ENCODE measurements at places on chromosomes 2 and 18. TPM values are rescaled to one million over a fixed set of nuclear protein-coding genes. Genes with fewer than 3 reads are reported as not detected.
A peak's percentile ranks its signal among the peaks of the same experiment; 100 is the strongest.

OTOF gene
- total RNA-seq, result not detected

GRCh38 chr2:146642066-146642465 is 1202.8 kb upstream of the ACVR2A start:
- DNase-seq, result no peak

NGEF gene
- total RNA-seq, result 34.4 TPM

CRYBA2 gene
- 6.9 TPM for total RNA-seq

GRCh38 chr2:64534363-64534762 is 10.2 kb downstream of the AFTPH start:
- no peak for DNase-seq

DNA sequence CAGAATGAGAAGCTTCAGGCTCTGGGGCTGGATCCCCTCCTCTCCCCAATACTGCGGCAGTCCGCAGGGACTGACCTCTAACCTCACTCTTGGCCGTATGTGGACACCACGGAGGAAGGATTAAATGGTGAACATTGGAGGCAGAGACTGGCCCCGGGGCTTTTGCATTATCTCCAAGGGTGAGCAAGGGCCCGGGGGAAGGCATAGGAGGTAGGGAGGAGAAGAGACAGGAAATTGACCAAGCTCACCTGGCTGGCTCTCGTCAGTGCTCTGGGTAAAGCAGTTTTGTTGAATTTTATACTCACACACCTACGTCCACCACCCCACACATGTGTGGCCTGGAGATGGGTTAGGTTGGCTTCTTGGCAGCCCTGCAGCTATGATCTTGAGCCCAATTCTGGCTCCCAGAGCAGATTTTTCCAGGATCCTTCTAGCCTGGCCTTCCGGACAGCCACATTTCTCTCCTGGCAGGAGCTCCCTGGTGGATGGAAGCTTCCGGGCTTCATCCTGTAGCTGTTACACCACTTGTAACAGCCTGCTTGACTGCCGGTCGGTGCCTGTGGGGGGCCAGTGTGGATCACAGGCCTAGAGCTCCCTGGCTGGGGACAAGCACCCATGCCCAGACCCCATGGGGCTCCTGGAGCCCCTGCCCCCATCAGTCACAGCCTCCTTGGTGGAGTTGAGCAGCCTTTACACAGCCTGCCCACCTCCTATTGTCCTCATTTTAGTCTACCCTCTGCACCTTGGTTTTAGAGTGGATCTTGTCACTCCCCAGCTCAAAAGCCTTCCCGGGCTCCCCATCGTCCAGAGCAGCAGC is 7.6 kb downstream of the ITM2C start:
- DNase-seq, result peak; percentile 32

DNA sequence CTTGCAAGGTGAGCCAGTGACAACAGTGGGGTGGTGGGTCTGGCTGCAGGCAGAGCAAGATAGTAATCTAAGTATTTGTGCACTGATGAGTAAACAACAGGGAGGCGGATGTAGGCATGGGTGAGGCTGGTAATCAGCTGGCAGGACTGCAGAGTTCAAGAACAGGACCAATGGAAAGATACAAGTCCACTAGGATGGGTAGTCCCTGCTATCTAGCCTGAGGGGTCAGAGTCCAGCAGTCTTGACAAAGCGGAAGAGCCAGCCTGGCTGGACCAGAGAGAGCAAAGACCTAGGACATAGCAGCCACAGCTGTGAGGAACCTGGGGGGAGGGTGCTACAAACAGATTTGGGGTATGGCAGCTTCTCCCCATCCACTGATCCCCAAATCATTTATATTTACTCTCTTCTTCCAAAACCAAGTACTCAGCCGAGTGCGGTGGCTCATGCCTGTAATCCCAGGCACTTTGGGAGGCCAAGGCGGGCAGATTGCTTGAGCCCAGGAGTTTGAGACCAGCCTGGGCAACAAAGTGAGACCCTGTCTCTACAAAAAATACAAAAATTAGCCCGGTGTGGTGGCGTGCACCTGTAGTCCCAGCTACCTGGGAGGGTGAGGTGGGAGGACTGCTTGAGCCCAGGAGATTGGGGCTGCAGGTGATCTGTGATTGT is 25.9 kb downstream of the VIL1 start:
- DNase-seq, result peak; percentile 78

- no peak for DNase-seq
These were observed 98.8 kb downstream of the RHBDD1 start for GRCh38 chr2:226934546-226935201.

IL1R2 gene
- 77.7 TPM for total RNA-seq

DNA sequence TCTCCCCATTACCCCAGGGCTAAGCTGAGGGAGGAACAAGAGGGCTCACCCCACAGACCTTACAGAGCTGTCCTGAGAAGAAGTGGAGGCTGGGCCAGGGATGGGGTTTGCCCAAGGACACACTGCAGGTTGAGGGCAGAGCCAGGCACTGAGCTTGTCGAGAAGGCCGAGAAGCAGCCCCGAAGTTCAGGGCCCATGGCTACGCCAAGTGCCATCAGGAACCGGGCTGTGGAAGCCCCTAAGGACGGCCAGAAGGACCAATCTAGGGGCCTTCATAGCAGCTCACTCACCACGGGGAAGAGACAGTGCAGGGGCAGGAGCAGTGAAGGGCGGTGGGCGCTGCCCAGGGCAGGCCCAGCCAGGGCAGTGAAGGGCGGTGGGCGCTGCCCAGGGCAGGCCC is 18.6 kb upstream of the AGXT start:
- DNase-seq, result no peak

DNA sequence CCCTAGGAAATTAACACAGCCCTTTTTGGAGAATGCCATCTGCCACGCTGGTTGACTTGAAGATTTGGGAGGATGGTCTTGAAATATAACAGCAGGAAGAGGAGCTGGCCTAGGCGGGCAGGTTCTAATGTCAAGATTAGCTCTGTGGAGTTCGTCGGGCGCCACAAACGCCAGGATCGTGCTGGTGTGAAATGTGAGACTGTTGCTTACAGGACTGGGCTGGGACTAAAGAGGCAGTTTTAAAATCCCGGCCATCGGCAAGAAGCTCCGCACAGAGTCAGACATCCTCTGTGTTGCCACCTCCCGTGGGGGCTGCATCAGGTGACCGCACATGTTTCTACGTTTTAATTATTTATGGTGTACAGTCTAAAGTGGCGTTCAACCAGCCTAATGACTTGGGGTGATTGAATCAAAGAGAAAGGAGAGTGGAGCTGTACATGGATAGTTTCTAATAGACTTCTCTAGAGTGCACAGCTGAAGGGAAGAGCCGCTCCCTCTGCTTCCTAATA is 99.4 kb upstream of the BCL11A start:
- DNase-seq, result no peak

WDR33 gene
- 47.4 TPM for total RNA-seq

CEBPZ gene
- 40.0 TPM for total RNA-seq

ODC1 gene
- 41.5 TPM for total RNA-seq

DNA sequence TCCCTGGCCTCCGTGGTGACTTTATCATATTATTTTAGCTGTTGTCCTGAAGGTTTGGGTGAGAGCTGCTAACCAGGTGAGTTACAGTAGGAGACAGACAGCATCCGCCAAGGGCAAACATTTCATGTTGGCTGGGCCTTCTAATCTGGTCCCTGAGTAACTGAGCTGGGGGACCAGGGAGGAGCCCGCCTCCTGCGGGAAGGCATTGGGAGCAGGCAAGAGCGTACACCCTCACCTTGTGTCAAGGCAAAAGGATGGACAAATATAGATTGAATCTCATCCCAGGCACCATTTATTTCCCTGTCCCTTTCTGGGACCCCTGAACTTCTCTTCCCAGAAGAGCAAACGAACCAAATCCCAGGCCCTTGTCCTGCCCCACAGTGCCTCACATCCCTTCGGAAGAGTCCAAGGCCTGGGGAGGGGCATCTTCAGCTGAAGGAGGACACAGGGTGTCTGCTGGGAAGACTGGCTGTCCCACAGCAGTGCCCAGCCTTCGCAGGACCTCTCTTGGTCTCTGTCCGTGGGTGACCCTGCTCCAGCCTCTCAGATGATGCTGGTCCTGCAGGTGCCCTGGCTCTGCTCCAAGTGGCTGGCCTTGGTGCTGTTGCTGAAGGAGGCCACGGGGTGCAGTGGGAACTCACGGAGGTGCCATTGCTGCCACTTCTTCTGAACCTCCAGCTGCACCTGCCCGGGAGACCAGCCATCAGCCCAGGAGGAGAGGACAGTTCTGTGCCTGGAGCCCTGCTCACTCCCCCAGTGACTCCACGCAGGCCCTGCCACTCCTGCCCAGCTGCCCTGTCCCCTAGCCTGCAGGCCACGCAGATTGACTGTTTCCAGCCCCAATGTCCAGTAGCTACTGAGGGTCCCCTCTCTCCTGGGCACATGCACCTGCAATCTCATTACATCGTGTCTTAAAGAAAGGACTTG is 8.2 kb downstream of the TMEM37 start:
- DNase-seq, result no peak

DNA sequence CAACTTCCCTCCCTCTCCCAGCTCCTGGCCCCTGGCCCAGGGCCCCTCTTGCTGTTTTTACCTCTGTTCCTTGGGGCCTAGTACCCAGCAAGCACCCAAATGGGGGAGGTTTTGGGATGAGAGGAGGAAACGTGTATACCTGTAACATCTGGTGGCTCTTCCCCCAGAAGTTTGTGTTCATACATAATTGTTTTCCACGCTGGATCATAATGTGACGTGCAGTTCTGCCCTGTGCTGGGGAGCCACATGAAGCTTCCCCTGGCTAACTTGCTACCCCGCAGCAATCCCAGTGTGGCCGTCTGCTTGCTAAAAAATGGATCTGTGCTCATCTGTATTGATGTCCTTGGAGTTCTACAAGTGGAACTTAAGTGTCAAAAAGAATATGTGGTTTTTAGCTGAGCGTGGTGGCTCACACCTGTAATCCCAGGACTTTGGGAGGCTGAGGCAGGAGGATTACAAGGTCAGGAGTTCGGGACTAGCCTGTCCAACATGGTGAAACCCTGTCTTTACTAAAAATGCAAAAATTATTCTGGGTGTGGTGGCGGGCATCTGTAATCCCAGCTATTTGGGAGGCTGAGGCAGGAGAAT is 36.5 kb downstream of the ANO7 start:
- no peak for DNase-seq

DNA sequence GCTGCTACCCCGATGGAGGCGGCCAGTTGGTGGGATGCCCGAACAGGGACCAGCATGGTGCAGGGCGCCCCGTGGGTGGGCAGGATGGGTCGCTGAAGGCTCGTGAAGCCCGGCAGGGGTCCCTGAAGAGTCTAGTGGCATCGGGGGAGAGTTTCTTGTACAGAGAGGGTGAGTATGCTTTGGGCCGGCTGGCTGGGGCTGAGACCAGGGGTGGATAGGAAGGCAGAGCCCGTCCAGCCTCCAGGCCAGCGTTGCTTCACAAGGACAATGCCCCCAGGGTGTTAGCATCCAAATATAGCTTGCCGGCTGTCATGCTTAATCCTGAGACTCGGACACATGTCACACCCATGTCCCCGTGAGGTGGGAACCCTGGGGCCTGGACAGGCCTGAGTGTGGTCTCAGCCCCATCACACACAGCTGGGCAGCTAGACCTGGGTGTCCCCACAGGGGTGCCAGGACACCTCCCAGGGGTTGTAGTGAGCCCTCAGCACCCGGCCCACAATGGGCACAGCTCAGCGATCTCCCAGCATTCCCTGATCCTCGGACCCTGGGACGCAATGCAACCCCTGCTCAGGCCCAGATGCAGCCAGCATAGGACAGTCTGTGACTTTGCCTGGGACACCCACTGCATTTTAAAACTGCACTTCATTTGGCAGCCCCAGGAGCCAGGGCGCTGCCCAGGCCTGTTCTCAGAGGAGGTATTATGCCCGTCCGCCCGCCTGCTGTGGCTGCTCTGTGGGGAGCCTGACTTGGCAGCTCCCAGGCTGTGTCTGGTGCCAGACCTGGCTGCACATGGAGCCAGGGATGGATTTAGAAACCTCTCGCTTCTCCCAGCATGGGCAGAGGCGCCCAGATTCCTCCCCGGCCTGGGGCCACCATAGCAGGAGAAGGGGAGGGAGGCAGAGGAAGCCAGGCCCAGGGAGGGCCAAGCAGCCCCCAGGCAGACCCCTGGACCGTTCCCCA is 36.4 kb downstream of the RAMP1 start:
- no peak for DNase-seq

ST8SIA5 gene
- total RNA-seq, result 0.58 TPM

GRCh38 chr2:70871398-70872211 is 36.0 kb upstream of the CD207 start:
- peak; percentile 91 for DNase-seq

DNA sequence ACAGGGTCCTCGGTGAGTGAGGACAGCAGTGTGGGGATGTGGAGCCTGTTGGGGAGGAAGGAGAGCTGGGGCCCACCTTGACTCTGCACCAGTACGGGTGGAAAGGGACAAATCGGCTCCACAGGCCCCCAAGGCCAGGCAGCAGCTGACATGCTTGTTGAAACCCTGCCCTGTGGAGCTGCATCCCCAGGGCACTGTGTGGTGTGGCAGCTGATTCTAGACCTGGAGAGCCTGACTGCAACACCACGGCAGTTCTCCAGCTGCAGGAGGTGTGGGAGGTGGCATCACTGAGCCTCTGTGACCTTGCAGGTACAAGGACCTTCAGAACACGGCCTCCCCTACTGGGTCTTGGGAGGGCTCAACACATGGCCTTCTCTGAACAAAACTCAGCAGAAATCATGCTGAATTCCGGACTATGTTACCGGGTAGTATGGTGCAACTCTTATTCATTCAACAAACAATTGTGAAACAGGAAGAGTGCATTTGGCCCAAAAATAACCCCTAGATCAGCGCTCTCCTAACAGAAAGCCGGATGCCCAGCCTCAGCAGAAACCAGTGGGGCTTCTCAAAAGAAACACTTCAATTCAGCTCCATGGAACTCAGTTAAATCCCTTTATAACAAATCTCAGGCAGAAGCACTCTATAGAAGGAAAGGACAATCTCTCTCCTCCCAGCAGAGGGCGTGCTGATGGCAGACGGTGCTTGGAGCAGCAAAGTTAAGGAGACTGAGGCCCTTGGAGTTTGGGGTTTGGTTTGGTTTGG is 104.4 kb upstream of the SALL3 start:
- DNase-seq, result no peak

- DNase-seq, result no peak
These were observed 166.5 kb downstream of the RTP5 start for GRCh38 chr2:242035858-242036652.

All from left colon (tissue), 2 donors.